AG04450 (cell line): ENCODE measurements at places on chromosomes 3 and 15. TPM values are rescaled to one million over a fixed set of nuclear protein-coding genes. Genes with fewer than 3 reads are reported as not detected.

Gene PIF1
- 5.6 and 6.2 TPM in 2 replicates for polyA plus RNA-seq

Gene ADPRH
- 0.35 and 0.36 TPM in 2 replicates for polyA plus RNA-seq

Gene ANKRD34C
- polyA plus RNA-seq, result not detected in 2 replicates

Gene PLA2G4B
- 1.3 and 2.8 TPM in 2 replicates for polyA plus RNA-seq

Gene CPNE9
- not detected in 2 replicates for polyA plus RNA-seq

Gene CHL1
- polyA plus RNA-seq, result 0.25 and 0.40 TPM in 2 replicates

Gene ACAD9
- 31.0 and 35.2 TPM in 2 replicates for polyA plus RNA-seq

Gene RPS17
- 4,215 and 4,363 TPM in 2 replicates for polyA plus RNA-seq

Gene CHRNA7
- polyA plus RNA-seq, result 0.04 and 0.27 TPM in 2 replicates
